ENCODE measurements at places on chromosomes 2 and 18.

DNA sequence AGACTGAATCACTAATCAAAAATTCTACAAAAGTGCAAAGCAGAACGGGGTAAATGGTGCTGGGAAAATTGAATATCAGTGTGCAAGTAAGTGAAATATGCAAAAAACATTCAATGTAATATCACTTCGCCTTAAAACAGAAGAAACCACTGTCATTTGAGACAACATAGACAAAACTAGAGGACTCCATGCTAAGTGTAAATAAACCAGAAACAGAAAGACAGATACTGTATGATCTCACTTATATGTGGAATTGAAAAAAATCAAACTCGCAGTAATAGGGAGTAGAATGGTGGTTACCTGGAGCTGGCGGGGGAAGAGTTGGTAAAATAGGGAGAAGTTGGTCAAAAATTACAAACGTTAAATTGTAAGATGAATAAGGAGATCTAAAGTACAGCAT lies 1420.0 kb upstream of the CDH2 start:
- DNase-seq = no peak

GRCh38 chr2:55761526-55761925 lies 67.9 kb upstream of the PNPT1 start:
- DNase-seq = no peak

- DNase-seq = no peak
Measured at GRCh38 chr18:10481831-10482230, 27.4 kb downstream of the APCDD1 start.

- no peak for DNase-seq
Measured at GRCh38 chr18:72128649-72129048, 415.5 kb downstream of the CBLN2 start.

- no peak for DNase-seq
Measured at GRCh38 chr2:31606509-31606908, 25.8 kb upstream of the SRD5A2 start.

DNA sequence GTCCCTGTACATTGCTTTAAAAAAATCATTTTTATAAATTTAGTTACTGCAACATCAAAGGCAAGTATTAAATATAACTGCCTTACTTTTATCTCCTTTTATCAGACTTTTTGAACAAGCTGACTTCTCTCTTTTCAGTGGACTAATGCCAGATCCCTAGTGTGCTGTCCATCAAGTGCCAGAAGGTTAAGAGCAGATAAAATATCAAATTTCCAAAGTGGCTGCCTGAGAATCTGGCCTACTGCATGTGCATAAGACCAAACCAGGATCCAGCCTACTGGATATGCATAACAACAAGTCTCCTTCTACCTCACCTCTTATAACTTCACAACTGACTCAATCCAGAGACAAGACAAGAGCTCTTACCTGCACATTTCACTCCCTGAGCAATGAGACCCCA lies 59.8 kb upstream of the CHRNA1 start:
- DNase-seq = no peak

- no peak for DNase-seq
Measured at GRCh38 chr2:212379103-212379502, 159.5 kb downstream of the ERBB4 start.

DNA sequence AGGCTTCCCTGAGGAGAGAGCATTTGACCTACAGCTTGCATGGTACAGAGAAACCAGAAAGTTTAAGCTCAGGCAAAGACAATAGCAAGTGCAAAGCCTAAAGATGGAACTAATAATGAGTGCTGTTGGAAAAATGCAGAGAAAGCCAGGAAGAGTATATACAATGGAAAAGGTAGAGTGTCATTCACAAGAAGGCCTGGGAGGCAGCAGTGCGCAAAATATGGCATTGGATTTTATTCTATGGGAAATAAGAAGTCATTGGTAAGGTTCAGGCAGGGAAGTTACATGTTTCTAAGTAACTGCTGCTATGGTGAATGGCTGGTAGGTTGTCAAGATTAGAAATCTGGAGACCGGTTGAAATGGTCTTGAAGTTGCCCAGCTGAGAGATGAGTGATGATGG lies 2167.3 kb upstream of the CELF4 start:
- DNase-seq = no peak

GRCh38 chr18:76844742-76845477 lies 22.6 kb downstream of the ZNF236 start:
- no peak for DNase-seq

GRCh38 chr2:24886126-24886501 lies 33.9 kb downstream of the ADCY3 start:
- no peak for DNase-seq

DNA sequence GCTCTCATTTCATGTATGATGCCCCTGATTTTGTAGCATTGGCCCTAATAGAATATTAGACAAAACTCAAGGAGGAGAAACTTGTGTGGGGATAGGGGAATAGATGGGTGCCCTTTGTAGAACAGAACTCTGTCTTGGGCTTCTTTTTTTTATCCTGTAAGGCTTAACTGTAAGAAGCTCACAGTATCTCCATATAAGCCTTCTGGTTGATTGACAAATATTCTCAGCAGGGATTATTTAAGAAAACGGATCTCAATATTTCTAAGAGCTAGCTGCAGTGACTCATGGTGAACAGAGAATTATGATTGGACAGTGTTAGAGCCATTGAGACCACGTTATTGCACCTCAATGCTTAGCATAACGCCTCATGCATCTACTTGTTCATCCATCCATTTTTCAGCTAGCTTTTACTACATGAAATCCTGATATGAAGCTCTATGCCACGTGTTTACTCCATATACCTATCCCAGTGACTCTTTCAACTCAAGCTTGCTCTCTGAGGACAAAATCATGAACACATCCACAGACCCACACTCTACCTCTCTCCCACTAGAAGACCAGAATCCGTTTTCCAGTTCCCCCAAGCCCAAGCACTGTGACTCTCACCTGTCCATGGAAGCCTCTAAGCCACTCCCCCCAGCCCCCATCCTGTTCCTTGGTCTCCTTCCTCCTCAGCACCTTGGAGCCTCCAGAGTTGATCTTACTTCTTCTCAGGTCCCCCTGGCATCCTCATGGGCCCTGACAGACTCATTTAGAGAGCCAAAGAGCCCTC lies 99.2 kb downstream of the BCL2L11 start:
- no peak for DNase-seq

GRCh38 chr18:46431522-46432171 lies 225.4 kb downstream of the LOXHD1 start:
- DNase-seq = no peak

DNA sequence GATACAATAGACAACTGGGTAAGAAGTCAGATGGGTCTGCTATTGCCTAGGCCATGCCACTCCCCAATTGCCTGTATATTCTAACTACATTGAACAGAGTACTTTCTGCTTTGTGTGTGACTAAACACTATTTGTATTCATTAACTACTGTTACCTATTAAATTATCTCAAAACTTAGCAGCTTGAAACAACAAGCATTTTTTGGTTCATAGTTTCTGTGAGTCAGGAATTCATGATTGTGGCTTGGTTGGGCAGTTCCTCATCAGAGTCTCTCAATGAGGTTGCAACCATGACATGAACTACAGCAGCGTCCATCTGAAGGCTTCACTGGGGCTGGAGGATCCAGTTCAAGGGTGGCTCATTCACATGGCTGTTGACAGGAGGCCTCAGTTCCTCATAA lies 205.7 kb downstream of the EN1 start:
- DNase-seq = no peak

GRCh38 chr18:48996901-48997463 lies 46.2 kb upstream of the SMAD7 start:
- no peak for DNase-seq

DNA sequence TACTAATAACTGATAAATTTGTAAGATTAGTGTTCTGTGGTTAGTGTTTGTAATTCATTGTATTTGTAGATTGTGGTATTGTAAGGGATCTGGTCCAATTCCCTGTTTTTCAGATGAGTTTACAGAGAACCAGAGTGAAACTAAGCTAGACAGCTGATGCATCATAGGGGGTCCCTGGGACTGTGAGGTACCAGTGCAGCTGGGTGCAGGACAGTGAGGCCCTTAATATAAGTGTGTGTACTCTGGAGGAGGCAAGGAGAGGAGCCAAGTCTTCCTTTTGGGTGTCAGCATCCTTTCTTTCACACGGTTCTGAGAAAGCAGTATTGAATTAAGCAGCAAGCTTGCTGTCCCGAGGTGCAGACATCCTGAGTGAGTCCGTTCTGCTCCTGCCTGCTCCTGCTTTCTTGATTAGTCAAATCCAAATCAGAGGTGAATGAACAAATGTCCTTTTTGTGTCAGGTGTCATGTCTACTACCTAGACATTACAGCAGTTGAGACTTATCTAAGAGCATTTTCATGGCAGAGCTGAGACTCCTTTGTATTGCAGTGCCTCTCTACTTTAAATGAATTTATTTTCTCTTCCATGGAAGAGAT lies 194.9 kb downstream of the MCFD2 start:
- DNase-seq = no peak

- DNase-seq = no peak
Measured at GRCh38 chr18:66630831-66631230, 26.9 kb upstream of the CDH19 start.

DNA sequence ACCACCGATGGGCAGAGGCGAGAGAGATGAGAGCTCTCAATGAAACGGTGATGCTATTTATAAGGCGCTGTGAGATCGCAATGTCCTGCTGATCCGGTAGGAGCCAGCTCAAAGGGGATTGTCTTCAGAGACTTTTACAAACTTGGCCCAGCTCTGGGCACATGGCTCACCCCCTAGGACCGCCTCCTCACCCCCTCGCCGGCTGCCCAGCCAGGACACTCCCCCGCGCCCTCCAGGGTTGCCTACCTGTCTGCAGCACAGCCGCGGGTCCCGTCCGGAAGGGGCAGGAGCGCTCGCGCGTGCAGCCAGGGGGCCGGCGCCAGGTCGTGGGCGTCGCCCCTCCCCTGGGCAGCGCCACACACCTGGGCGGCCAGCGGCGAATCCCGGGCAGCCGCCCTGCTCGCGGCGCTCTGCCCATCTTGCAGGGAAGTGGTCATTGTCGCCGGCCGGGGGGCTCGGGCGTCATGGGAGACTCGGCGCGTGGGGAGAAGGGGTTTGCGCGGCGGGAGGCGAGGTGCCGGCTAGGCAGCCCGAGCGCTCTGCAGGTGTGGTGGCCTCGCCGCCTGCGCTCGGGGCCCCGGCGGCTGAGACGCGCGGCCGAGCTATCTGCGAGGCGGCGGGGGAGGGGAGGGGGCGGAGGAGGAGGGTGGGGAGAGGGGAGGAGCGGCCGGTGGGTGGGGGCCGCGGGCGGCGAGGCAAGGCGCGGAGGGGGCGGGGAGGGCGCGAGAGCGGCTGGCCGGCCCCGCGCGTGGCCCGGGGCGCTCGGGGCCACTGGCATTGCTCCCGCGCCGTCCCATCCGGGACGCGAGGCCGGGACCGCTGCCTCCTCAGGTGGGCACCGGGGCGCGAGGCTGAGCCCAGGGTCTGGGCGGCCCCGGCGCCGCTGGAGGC lies at the start of gene GRB14:
Gene GRB14 (minus strand): TSS at position 610 of the 891 bp plus-strand sequence. CDS start 173 bp downstream, at position 437.
- DNase-seq = no peak

DNA sequence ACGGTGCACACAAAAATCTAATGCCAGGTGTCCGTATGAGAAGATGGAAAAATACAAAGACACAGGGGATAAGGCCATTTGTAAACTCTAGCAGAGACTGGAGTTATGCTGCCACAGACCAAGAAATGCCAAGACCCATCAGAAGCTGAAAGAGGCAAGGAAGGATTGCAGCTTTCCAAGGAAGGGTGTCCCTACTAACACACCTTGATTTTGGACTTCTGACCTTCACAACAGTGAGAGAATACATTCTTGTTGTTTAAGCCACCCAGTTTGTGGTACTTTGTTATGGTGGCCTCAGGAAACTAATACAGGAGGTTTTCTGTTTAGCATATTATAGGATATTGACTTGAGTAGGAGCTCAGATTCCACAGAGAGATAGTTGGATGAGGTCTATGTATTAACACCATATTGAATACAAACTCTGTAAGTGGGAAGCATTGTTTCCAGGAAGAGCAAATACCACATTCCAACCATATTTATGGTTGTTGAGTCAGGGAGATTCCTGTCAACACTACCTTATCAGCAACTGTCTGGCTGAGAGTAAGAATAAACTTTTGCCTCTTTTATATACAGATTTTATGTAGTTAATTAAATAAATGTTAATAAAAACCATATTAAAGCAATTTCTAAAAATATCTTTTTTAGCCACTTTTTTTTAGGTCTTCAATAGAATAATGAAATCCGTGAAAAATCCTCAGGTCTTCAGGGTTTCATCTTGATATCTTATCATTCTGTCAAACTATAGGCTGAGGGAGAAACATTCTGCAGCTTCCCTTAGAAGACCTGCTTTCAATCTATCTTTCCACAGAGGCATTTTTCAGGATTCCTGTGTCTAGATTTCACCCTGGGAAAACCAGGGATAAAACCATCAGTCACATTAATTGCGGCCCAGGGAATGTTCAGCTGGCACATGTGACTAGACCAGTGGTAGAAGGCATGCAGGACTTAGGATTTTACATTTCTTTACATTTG lies 35.4 kb upstream of the HNMT start:
- DNase-seq = no peak

- no peak for DNase-seq
Measured at GRCh38 chr2:10795508-10796046, 17.0 kb downstream of the PDIA6 start.

- no peak for DNase-seq
Measured at GRCh38 chr2:182895169-182895568, 28.7 kb upstream of the FRZB start.

DNA sequence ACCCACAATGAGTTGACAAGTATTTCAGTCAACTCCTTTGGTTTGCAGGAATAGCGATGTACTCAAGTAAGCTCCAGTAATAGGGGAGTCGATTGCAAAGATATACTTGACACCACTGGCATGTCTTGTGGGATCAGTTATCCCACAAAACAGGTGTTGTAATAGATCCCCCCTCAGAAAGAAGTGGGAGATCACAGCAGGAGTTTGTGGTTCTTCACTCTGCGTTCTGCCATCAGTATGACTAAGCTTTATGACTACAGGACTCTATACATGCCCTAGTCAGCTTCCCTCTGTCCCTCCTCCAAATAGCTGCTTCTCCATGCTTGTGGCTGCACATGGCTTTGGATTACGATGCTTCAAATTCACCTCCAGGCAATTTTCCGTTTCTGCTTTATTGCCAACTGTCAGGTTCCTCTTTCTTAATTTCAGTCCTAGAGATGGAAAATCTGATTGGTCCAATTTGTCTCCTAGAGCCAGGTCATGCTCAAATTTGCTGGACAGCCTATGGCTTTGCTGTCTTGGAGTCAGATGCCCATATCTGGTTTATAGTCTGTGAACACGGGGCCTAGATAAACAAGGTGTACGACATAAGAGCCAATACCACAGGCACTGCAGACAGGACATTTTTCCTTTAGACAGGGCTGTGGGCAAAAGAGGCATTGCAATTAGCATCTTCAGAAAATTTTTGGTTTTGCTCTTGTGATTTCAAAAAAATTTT lies 221.7 kb downstream of the PAX3 start:
- DNase-seq = no peak
